GM12892 (cell line): ENCODE measurements at places on chromosomes 12 and 14.

DNA sequence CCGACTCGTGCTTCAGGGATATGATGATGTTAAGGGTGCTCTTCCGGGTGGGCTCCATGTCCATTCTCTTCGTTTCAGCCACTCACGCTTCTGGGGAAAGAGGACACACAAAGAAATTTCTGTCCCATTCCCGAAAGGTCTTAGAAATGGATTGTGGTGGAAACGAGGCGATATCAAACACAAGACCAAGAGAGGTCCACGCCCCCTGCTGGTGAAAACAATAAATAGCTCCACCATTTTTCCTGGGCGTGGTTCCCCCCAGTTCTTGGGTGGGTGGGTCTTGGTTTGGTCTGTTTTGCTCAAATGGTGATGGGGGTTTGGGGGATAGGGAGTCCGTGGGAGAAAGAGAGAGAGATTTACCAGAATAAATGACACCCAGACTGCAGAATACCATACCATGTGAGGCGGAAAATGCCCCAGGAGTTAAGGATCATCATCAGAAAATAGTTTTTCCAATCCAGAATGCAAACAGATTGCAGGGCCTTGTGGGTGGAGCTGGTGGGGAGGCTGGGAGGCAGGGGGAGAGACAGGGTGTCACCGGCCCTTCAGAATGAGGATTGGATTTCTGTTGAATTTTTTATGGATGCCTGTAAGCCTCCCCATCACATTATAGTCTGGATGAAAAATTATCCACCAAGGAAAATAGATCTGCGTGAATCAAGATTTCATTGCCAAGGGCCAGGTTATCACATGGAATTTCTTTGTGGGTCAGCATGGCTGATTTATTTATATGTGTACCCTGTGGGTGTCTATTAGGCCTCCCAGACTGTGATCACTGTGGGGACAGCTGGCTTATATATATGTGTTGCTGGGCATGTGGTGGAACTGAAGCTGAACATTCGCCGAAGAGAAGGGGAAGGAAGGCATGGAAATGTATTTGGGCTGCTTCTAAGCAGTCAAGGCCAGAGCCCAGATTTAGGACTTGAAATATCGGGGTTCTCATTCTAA is 55.8 kb downstream of the SRRM4 start:
- DNase-seq, result peak; percentile 17

GRCh38 chr12:70948976-70949336 is 28.4 kb upstream of the PTPRR start:
- no peak for DNase-seq

DNA sequence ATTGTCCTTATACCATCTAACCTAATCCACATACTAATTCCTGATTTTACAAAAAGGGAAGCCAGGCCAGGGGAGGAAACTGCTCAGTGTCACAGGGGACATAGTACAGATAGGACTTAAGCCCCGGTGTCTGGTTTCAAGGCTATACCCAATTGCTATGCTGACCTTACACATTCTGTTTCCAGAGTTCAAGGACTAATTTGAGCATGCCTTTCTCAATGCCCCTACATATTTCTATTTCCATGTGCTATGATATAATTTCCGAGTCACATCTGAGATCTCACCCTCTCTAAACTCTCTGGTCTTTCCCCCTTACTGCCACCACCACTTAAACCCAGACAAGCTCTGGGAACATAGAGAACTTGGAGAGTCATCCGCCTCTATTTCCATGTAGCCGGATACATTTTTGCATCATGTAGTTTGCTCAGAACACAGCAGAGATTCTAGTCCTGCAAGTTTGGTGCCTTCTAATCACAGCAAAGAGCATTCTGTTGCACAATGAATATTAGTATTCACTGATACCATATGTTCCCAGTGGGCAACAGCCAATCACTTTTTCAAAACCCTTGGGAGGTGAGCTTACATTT is 34.2 kb downstream of the PPM1H start:
- no peak for DNase-seq

DNA sequence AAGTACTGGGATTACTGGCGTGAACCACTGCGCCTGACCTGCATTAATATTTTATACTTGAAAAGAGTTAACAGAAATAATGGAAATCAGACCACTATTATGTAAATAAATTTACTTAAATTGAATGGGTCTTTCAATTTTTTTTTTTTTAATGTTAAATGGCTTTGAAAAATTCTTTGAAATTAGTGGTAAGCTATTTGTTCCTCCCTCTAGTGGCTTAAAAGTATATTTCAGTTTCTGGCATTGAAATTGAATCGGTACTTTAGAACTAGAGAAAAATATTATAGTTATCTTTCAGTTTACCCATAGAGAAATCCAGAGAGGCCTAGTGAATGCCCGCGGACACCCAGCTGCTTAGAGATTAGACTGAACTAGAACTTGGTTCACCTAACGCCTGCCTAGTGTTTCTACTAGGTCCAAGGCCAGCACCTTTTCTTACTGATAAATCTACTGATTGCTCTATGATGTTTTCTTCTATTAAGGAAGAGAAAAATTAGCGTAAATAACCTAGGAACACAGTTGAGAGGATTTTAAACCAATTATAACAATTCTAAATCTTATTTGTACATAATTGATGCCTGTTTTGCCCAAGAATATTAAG is 106.5 kb downstream of the EML1 start:
- DNase-seq, result no peak

- DNase-seq, result no peak
These were observed 43.7 kb upstream of the ATP2B1 start for GRCh38 chr12:89752341-89752740.

GRCh38 chr12:11822081-11822834 is 172.8 kb downstream of the ETV6 start:
- no peak for DNase-seq

GRCh38 chr14:86933460-86933859 is 1059.5 kb downstream of the GALC start:
- DNase-seq, result no peak

GRCh38 chr12:57099047-57099714 is 10.3 kb downstream of the NAB2 start:
- no peak for DNase-seq

- DNase-seq, result peak; percentile 34
These were observed 1.2 kb upstream of the WSB2 start for GRCh38 chr12:118061873-118062843.

- DNase-seq, result no peak
These were observed 13.8 kb downstream of the STON2 start for GRCh38 chr14:81386290-81386745.

DNA sequence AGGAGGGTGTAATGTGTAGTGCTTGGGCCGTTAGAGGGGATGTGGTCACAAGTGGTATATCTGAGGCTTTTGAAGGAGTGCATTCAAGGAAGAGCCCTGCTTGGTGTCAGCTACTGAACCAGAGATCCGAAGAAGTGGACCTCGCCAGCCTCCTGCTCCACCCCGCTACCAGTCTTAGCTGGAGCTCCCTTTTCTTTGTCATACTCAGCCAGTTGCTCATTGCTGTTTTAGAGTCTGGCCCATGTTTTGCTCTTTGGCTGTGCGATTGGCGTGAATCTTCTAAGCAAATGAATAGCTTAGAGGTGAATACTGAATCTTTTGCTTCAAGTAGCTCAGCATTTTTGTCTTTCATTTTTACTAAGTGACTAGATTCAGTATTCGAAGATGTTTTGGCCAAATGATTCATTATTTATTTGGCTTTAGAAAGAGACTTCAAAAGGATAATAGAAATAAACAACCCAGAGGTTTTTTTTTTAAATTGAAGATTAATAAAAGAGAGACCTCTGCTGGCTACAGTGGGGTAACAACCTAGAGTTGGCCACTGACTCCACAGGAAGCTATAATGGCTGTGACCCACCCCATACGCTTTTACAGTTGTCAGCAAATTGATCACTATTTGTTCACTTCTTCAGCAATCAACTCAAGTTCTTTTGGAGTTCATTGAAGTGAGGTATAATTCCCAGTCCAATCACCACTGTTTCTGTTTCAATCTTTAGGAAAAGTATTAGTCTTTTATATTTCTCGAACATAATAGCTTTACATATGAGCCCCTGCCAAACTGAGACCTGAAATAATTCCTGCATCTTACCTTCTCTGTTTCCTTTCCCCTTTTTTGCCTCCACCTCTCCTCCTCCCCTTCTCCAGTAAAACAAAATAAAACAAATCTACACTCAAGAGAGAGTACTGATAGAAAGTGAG is 19.9 kb downstream of the CDKN1B start:
- DNase-seq, result no peak

- peak; percentile 46 for DNase-seq
These were observed 2.3 kb downstream of the SPATS2 start for GRCh38 chr12:49369411-49370145.

DNA sequence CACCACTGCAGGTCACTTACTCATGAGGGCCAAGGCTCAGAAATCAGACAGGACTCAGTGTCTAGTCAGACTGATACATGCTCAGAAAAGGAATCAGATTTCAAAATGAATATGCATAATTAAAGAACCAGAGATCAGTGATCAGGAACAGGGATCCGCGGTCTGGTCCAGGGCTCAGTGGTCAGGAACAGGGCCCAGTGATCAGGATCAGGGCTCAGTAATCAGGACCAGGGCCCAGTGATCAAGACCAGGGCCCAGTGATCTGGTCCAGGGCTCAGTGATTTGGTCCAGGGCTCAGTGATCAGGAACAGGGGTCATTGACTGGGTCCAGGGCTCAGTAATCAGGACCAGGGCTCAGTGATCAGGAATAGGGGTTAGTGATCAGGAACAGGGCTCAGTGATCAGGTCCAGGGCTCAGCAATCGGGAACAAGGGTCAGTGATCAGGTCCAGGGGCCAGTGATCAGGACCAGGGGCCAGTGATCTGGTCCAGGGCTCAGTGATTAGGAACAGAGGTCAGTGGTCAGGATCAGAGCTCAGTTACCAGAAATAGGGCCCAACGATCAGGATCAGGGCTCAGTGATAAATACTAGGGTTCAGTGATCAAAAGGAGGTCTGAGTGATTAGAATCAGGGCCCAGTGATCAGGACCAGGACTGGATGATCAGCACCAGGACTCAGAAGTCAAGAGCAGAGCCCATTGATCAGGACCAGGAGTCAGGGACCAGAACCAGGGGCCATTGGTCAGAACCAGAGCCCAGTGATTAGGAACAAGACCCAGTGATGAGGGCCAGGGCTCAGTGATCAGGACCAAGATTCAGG is 175.3 kb downstream of the TMEM121 start:
- DNase-seq, result no peak

DNA sequence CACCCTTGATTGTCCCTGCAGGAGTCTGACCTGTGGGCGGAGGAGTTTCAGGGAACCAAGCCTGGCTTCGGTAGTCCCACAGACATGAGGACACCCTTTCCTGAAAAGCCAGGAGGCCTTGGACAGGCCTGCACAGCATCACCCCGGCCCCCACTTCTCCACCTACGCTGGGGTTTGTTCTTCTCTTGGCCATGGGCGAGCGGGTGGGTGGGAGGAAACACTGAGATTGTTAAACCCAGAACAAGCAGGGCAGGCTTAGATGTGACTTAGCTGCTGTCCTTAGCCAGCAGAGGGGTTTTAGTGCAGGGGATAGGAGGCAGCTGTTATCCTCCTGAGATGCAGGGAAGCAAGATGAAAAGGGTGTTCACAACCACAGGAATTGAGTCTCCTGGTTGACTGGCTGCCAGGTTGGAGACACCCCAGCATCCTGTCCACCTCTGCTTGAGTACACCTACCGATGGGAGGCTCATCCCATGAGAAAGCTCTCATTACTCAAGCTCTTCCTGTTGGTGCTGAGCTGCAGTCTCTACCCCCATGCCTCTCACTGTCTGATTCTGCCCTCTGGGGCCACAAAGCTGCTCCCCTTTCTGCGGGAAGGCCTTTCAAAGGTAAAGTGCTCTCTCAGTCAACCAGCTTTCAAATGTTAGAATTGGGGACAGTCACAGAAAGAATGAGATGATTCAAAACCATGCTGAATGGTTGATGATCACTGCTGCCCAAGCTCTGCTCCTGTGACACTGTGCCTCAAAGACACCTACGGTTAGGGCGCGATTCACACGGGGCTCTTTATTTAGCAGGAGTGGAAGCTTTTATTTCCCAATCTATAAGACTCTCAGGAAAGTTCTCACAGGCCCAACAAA is 86.3 kb downstream of the IRF2BPL start:
- DNase-seq, result no peak

- no peak for DNase-seq
These were observed 126.0 kb upstream of the COCH start for GRCh38 chr14:30748343-30748742.

GRCh38 chr12:48334808-48335207 is 15.9 kb downstream of the ZNF641 start:
- DNase-seq, result no peak

- DNase-seq, result no peak
These were observed 88.5 kb upstream of the NCOR2 start for GRCh38 chr12:124655698-124656516.

DNA sequence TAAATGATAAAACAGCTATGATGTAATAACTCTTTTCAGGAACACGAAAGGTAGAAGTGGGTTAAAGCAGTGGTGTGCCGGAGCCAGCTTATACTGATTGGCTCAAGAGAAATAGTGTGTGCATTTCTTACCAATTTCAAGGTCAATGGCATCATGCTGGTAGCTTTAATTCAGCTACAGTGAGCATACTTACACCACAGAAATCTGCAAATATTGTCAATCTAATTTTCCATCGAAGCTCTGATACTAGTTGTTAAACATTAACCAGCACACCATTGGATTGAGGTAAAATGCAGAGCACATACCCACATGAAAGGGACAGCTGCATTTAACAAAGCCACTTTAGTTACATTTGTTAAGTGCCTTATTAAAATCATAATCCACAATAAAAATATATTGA is 225.7 kb downstream of the KCNC2 start:
- no peak for DNase-seq

GRCh38 chr12:12195516-12195915 is 71.3 kb downstream of the LRP6 start:
- DNase-seq, result no peak

DNA sequence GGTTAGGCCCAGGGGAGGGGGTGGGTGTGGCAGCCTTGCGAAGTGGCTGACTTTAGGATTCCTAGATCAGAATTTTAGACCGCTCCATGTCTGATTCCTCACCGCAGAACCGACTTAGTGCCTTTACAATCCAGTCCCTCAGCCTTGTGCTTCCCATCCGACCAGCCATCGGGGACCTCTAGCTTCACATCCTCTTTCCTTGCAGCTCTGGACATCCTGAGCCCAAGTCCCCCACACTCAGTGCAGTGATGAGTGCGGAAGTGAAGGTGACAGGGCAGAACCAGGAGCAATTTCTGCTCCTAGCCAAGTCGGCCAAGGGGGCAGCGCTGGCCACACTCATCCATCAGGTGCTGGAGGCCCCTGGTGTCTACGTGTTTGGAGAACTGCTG is 557 bp downstream of the COPS7A start:
- no peak for DNase-seq

- no peak for DNase-seq
These were observed 94.6 kb upstream of the DAAM1 start for GRCh38 chr14:59093902-59094301.

- no peak for DNase-seq
These were observed 21.1 kb downstream of the RASSF8 start for GRCh38 chr12:25979563-25979962.

GRCh38 chr14:96705422-96706092 is 91.6 kb upstream of the VRK1 start:
- DNase-seq, result no peak
